ENCODE measurements at places on chromosomes 6 and 20. TPM values are rescaled to one million over a fixed set of nuclear protein-coding genes. Genes with fewer than 3 reads are reported as not detected.

- no peak for DNase-seq
These were observed 527.5 kb downstream of the PRKN start for GRCh38 chr6:162200041-162200440.

- no peak for DNase-seq
These were observed 112.5 kb upstream of the LOC128125822 start for GRCh38 chr6:63459814-63460213.

GRCh38 chr6:127937747-127938146 lies 36.9 kb upstream of the THEMIS start:
- DNase-seq, result no peak

GRCh38 chr6:133724726-133725125 lies 164.2 kb upstream of the TCF21 start:
- no peak for DNase-seq

- no peak for DNase-seq
These were observed 26.8 kb downstream of the MCM8 start for GRCh38 chr20:5977223-5977622.

GRCh38 chr20:51281521-51281920 lies 258.6 kb upstream of the KCNG1 start:
- no peak for DNase-seq

GRCh38 chr6:53179961-53180651 lies 31.5 kb upstream of the GCM1 start:
- DNase-seq, result no peak

GRCh38 chr6:2310042-2310441 lies 64.6 kb upstream of the GMDS start:
- DNase-seq, result no peak

- peak; percentile 67 for DNase-seq
These were observed 26.3 kb downstream of the ALDH5A1 start for GRCh38 chr6:24520929-24521546.

DNA sequence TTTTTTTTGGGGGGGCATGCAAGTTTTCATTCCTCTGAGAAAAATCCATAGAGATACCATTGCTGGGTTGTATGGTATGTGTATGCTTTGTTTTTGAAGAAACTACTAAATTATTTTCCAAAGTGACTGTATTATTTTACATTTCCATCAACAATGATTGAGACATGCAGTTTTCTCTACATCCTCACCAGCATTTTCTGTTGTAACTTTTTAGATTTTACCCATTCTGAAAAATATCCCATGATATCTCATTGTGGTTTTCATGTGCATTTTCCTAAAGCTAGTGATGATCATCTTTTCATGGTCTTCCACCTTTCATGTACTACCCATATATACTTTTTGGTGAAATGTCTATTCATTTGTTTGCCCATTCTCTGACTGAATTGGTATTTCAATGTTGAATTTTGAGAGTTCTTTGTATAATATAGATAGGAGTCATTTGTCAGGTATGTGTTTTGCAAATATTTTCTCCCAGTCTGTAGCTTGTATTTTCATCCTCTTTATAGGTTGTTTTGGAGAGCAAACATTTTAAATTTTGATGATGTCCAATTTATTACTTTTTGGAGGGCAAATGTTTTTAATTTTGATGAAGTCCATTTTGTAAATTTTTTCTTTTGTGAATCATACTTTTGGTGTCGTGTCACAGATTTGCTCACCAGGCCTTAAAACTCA lies 827.5 kb upstream of the CITED2 start:
- DNase-seq, result no peak

- DNase-seq, result no peak
These were observed 56.7 kb downstream of the GMPR start for GRCh38 chr6:16295060-16295459.

DNA sequence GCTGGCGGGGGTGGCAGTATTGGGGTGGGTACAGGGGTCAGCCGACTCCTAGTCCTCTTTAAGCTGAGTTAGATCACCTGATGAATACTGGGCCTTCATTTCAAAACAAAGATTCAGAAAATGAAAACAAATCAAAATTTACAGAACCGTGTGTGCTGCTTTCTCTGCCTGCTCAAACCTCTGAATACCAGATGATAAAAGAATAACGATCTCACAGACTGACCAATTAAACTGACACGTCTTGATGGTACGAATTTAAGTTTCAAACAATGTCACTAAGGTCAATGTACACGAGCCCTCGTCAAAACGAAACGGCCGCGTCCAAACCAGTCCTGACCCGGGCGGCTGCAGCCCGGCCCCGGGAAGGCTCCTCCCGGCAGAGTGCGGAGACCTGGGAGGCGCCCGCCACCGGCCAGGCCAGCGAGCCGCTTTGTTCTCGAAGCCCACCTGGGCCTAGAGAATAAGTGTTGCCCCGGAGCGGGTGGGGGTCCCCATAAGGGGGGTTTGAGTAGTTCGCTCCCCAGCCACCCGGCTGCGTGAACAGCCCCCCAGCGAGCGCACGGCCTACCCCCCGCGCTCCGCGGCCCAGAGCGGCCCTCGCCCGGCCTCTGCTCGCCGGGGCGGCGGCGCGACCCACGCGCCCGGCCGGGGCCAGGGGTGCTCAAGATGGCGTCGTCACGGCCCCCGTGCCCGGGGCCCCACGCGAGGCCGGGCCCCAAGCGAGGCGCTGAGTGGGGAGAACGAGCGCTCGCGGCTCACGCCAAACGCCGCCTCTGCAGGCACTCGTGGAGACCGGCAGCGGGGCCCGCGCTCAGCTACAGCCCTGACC lies 728 bp downstream of the PSMA7 start:
- peak; percentile 61 for DNase-seq

ANGPT4 gene
- total RNA-seq, result 0.06 TPM

WFDC12 gene
- not detected for total RNA-seq

Data from neural progenitor cell (in vitro differentiated cells).